ENCODE measurements at places on chromosomes 2 and 18.

- no peak for DNase-seq
Measured at GRCh38 chr2:239804161-239805042, 220.7 kb downstream of the NDUFA10 start.

DNA sequence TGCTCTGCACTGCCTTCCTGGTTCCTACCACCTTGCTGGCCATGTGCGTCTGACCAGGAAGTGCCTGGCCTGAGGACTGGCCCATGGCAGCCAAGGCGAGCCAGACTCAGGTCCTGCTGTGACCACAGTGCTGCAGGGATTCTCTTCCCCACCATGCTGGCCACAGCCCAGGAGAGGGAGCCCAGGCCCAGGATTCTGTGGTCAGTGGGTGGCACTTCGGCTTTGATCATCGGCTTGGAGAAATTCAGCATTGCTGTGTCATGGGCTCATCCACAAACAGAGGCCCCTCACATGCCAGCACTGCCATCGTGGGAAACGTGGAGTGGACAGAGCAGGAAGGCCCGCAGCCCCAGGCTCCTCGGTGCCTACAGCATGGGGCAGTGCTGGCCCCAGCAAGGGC lies 211.6 kb downstream of the SEPTIN10 start:
- DNase-seq = no peak

GRCh38 chr2:78093436-78093835 lies 571.3 kb upstream of the LRRTM4 start:
- no peak for DNase-seq

DNA sequence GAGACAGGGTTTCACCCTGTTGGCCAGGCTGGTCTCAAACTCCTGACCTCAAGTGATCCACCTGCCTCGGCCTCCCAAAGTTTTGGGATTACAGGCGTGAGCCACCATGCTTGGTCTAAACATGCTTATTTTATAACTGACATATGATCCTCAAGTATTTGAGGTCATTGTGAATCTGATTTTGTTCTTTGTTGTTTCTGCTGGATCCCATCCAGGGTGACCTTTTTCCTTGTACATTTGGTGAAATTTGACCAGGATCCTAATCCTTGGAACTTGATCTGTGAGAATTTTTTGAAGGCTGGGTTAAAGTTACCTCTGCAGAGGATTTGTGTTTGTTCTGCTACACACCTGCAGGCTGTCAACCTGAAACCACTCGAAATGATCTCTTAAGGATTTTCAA lies 49.2 kb downstream of the NPAS2 start:
- no peak for DNase-seq

DNA sequence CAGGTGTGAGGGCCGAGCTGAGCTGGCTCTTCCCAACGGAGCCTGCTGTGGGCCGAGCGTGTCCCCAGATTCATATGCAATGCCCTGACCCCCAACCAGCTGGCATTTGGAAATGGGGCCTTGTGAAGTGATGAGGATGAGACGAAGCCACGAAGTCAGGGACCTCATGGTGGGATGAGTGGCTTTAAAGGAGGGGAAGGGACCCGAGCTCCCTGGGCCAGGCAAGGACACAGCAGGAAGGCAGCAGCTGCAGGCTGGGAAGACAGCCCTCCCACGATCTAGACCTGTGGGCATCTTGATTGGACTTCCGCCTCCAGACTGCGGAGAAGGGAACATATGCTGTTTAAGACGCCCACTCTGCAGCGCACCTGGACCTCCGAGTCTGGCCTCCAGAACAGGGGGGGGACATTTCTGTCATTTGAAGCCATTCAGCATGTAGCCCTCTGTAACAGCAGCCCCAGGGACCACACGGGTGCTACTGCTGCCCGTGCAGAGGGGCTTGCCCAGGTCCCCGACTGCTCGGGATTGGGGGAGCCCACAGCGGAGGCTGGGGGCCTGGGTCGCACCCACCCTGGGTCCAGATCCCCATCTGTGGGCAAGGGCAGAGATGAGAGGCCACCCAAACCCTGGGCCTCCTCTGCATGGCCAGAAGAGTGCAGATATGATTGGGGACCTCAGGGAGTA lies 27.2 kb downstream of the KIF1A start:
- no peak for DNase-seq

Data from stimulated activated CD4-positive, alpha-beta T cell treated with anti-CD3 and anti-CD28 coated beads, Interleukin-4, amount 100 ng/mL, for 48 hours (primary cell).